Stimulated activated CD4-positive, alpha-beta T cell treated with anti-CD3 and anti-CD28 coated beads, Interleukin-2, amount 100 ng/mL, for 4 hours (primary cell): ENCODE measurements at places on chromosomes 16 and 17.

DNA sequence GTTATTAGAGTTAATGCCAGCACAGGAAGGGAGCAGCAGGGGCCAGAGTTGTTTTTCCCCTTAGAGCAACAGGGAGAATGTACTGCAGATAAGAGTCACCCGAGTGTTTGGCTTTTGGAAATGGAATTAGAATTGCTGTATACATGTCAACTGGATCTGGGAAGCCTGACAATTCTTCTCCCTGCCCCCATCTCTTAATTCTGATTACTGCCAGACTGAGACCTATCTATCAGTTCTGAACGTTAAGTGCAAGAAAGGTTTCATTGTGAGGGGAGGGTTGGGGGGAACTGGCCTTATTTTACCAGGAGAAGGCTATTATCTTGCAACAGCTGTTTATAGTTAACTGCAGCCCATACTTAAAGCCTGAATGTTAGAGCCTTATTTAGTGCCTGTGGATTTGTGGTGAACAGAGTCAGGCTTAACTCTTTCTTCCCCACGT lies 424.5 kb upstream of the CDH11 start:
- DNase-seq, result no peak

DNA sequence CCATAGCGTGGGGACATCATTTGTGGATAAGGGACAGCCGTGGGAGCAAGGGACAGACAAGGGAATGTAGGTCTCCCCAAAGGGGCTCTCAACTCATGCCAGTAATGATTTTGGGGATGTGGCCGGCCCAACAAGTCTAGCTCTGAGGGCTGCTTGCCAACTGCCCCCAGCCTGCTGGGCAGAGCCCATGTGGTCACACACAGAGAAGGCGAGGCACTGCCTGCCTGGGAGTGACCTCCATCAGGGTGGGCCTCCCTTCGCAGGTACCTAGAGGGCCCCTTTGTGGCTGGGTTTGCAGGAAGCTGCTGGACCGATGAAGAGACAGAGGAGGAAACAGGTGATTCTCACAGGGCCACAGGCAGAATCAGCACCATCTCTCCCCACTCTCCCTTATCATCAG lies 177.1 kb downstream of the C16orf78 start:
- DNase-seq, result no peak

DNA sequence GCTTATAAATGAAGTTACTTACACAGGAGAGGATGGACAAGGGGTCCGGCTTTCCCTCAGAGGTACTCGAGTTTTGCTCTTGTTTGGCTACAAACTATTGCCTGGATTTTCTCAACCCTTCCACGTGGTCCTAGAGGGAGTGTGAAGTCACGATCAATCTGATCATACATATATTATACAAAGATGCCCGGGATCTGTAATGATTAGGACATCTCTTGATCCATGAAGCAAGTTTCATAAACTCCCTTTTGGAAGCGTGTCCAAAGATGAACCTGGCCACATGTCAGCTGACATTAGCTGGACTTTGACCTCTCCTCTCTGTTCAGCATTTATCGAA lies 2.3 kb upstream of the CDH11 start:
- DNase-seq, result no peak

- DNase-seq, result no peak
Observed at GRCh38 chr17:66172691-66173223, 19.2 kb downstream of the CEP112 start.

DNA sequence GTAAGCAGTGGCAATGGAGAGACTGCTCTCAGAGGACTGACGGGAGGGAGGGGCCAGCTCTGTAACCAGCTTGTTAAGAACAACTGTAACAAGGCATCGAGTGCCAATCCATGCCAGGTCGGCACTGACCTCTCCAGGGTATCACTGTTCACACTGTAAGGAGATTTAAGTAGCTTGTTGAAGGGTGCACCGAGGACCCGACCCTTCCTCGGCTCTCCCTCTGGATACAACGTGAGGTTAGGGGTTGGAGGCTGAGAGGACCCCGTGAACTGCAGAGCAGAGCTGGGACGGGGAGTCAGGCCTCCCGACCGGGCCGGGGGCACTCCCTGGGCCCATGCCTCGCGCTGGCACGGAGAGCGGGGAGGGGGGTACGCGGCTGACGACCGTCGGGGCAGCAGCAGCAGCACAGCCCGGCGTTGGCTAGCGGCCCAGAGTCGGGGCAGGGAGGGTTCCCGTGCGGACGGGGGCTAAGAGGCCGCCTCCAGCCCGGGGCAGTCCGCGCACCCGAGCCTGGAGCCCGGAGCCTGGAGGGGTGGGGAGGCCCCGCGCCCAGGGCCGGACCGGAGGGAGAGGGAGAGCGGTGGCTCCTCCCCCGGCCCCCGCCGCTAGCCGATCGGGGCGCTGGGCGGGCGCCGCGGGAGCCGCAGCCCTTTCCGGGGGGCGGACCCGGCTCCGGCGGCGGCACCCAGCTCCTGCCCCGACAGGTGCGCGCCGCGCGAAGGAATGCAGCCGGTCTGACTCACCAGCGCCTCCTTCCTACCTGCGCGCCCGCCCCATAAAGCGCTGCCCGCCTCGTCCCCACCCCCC lies at the start of gene ITGB4:
Gene ITGB4 (plus strand): TSS at position 804 of the 807 bp plus-strand sequence. CDS start 3,245 bp downstream, outside the sequence.
- DNase-seq, result peak; percentile 53

DNA sequence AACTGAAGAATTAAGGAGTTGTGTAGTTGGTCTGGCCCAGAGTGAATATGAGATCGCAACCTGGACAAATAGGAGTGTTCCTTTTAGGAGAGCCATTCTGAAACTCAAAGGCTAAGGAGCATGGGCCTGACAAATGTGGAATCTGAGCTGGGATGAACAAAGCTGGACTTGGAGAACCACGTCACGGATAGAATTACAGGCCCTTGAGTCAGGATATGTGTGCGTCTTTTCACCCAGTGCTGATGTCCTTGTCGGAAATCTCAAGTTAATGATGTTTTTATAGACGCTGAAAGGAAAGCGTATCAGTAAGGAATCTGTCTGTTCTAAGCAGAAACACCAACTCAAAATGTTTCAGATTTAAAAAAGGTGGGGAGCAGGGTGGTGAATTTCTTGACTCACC lies 173.8 kb upstream of the ZKSCAN2 start:
- DNase-seq, result no peak

DNA sequence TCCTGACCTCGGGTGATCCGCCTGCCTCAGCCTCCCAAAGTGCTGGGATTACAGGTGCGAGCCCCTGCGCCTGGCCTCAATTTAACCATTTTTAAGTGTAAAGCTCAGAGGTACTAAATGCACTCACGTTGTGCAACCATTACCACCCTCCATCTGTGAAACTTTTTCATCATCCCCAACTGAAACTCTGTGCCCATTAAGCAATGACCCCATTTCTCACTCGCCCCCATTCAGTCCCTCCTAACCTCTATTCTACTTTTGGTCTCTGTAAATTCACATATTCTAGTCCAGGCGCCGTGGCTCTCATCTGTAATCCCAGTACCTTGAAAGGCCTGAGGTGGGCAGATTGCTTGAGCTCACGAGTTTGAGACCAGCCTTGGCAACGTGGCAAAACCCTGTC lies 8.3 kb upstream of the SPNS3 start:
- no peak for DNase-seq

DNA sequence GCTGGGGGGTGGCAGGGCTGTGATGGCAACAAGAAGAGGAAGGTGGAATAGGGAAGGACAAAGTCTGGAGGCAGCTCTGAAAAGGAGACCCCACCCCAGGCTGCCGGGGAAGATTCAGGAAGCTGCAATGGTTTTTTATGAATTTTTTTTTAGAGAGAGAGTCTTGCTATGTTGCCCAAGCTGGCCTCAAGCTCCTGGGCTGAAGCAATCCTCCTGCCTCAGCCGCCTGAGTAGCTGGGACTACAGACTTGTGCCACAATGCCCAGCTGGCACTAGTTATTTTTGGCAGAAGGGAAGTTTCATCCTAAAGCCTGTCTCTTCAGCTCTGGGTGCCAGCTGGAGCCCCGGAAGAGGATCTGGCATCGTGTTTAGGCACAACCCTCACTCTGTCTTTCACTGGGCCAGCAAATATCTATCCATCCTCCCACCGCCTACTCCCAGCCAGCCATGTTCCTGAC lies 1.3 kb upstream of the CES3 start:
- no peak for DNase-seq

- no peak for DNase-seq
Observed at GRCh38 chr17:58532555-58532951, 18.1 kb upstream of the MTMR4 start.

DNA sequence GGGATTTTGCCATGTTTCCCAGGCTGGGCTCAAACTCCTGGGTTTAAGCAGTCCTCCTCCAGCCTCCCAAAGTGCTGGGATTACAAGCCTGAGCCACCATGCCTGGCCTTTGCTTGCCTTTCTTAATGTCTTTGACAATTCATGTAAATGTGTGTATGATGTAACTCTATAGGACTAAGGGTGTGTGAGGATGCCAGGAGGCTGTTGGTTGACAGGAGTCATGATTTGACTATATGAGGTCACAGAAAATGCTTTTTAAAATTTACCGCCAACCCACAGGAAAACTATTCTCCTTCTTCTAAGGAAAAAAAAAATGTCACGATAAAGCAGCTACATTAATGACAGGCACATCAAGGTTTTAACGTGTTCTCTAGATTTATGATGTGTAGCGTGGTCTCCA lies 118.8 kb downstream of the WWOX start:
- DNase-seq, result no peak

- no peak for DNase-seq
Observed at GRCh38 chr16:70589998-70590471, 56.3 kb upstream of the IL34 start.

DNA sequence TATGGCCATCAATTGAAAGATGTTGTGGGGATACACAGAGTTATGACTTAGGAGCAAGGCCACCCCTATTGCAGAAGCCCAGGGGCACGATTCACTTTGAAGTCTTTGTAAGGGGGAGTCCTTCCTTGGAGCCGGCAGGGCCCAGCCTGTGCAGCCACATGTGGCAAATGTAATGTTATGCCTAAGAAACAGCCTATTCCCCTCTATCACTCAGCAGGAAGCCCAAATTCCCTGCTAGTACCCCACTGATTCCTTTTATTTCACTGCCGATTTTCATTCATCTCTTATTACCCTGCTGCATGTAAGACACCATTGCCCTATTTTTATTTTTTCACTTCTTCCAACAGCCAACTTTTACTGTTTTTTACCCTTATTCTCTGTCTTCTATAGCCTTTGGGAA lies 233.2 kb downstream of the PMP22 start:
- no peak for DNase-seq

GRCh38 chr17:17621254-17621653 lies 29.7 kb upstream of the PEMT start:
- DNase-seq, result no peak

DNA sequence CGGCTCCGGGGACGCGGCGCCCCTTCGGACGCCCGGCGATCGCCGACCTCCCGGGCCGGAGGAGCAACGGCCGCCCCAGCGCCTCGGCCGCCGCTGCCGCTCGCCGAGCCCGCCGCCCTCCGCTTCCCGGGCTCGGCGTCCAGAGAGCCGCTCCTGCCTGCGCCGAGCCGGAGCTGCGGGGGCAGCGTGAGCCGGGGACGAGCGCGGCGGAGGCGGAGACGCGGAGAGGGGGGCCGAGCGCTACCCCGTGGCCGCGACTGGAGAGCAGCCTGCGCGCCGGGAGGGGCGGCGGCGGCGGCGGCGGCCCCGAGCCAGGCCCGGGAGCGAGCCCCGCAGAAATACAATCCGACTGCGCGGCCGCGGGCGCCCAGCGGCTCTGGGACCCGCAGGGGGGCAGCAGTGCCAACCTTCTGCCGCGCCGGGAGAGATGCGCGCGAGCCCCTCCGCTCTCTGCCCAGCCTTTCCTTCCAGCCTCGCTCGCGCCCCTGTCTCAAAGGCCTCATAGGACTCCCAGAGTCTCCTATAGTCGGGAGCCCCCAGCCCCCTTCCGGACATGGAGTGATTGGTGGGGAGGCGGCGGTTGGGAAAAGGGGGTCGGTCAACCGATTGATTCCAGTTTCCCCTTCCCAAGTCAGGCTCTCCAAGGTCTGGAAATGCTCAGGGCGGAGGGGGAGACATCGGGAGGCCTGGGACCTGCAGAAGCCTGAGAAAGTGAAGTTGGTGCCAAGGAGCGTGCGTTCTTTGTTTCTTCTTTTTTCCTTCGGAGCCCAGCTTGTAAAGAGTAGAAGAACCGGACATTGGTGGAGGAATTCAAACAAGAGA lies 1.0 kb upstream of the SDK2 start:
- peak; percentile 32 for DNase-seq

DNA sequence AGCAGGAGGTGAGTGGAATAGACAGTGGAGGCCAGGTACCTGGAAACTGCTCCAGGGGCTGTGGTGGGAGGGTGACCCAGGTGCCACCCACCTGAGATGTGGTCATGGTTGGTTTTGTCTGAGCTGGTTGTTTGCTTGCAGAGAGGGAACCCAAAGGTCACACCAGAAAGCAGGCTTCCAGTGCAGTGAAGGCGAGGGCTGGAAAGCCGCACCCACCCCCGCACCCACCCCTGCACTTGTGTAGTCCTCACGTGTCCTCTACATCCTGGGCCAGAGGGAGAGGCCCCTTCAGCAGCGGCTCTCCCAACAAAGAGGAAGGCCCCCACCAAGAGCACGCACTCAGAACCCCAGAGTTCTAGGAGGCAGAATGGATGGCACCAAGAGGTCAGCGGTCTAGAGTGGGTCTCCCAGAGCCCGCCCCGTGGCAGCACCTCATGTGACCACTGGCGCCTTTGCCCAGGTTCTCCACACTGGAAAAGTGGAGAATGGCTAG lies 92.6 kb upstream of the CBX4 start:
- no peak for DNase-seq

GRCh38 chr16:22353191-22353919 lies 21.1 kb downstream of the CDR2 start:
- no peak for DNase-seq

DNA sequence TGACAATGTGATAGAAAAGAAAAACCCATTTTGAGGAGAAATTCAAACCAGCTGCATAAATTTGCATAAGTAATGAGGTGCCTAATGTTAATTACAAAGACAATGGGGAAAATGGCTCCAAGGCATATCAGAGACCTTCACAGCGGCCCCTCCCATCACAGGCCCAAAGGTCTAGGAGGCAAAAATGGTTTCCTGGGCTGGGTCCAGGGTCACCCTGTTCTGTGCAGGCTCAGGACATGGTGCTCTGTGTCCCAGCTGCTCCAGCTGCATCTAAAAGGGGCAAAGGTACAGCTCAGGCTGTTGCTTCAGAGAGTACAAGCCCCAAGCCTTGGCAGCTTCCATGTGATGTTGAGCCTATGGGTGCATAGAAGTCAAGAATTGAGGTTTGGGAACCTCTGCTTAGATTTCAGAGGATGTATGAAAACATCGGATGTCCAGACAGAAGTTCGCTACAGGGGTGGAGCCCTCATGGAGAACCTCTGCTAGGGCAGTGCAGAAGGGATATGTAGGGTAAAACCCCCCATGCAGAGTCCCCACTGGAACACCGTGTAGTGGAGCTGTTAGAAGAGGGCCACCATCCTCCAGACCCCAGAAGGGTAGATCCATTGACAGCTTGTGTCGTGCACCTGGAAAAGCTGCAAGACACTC lies 40.6 kb downstream of the IKZF3 start:
- DNase-seq, result no peak

GRCh38 chr16:19833581-19833980 lies 51.1 kb downstream of the GPRC5B start:
- DNase-seq, result no peak

DNA sequence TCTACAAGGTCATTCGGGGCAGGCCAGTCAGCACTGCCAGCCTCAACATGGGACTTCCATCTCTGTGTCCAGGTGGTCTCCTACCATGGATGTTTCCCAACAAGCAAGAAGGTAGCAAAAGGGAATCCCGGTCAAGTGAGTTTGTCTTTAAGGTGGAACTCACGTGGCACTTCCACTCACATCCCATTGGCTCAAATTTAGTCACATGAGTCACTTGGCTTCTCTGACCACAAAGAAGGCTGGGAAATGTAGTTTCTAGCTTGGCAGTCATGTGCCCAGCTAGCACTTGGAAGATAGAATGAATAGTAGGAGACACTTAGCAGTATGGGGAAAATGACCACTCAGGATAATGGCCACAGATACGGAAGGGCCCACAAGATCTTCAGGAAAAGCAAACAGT lies 106.6 kb downstream of the AIPL1 start:
- no peak for DNase-seq

GRCh38 chr16:78405833-78406232 lies 306.4 kb downstream of the WWOX start:
- no peak for DNase-seq
